Stimulated activated CD4-positive, alpha-beta T cell treated with anti-CD3 and anti-CD28 coated beads, Interleukin-2, amount 100 ng/mL, for 4 hours (primary cell): ENCODE measurements at places on chromosomes 2 and 18.

DNA sequence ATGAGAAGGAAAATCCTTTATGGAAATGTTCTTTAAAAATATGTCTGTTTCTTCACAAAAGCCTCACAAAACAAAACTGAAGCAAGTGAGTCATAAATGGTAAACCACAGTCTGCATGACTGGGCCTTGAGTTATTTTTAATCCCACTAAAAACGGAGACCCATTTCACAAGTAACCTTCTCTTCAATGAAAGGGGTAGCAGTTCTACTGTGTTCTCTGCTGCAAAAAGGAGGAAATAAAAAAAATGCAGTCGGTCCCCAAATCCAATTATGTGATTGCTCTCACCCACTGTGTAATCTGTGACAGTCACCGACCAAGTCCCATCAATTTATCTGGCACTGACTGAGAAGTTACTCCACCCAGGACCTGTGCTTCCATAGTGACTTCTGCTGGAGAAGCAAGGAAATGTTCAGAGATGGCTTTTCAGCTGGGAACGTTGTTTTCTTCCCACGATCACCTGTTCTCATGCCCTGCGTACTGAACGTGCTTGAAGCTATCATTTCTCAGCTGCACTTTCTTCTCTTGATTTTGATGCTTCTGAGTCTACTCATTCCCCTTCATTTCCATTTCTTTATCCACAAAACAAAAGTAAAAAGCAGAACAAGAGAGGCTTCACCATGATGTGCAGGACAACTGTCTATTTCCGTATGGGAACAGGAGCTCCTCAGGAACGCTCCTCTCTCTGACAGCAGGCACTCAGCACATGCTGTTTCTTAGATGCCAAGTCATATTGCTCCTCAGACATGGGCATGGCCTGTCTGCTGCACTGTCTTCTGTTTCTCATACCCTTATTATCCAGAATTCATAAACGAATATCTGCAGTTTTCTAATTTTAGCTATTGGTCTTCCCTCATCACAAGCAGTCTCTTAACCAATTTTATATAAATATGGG is 80.0 kb upstream of the TMEM200C start:
- DNase-seq: no peak

DNA sequence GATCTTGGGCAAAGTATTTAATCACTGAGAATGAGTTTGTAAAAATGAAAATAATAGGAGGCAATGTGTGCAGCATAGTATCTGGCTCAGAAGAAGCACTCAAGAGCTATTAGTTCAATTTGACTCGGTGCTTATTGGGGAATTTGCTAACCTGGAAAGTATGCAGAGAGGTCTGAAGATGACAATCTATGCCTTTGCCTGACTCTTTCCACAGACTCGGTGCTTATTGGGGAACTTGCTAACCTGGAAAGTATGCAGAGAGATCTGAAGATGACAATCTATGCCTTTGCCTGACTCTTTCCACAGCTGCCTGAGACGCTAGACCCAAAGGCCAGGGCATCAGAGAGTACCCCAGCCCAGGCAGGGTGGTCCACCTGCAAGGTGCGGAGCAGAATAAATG is 12.2 kb upstream of the SH3BP4 start:
- no peak for DNase-seq

DNA sequence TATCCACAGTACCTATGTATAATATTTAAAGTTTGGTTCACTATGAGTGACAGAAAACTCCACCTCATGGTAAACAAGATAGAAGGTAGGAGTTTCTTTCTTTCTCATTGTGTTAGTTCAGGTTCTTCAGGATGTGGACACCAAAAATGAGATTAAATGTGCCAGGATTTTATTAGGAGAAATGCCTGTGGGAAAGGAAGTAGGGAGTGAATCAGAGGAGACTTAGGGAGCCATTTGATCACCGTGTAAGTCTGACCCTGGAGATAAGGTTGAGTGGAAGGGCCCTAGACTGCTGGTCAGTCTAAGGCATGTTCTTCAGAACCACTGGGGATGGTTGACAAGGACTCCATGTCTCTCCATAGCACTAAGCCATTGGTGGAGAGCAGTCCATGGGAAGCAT is 8.1 kb downstream of the AOX1 start:
- DNase-seq: no peak

DNA sequence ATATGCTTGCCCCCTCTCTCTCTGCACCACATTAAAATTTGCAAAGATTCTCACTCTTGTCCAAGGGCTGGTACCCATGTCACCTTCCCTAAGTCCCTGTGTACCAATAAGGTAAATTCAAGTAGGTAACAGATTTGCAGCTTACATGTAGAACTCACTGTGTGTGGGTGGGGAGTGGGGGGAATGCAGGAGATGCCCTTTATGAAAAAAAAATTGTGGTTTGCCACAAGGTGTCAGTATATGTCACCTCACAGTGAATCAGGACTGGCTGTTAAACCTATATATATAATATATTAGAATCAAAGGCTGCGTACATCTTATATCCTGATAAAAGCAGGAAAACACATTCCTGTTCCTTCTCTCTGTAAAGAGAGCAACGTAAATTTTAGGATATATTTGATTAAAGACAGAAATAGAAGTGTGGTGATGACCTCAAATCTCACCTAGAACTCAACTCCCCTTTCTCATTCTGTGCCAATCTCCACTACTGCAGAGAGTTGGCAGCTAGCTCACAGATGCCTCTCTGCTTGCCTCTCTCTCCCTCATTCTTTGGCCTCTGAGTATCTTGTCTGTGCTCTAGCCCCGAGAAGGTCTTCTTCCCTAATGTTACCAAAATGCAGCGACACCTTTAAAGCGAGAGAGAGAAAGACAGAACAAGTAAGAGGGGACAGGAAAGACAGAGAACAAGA is 536 bp downstream of the XDH start:
- peak; percentile 6 for DNase-seq

- no peak for DNase-seq
These were observed 37.2 kb downstream of the POMC start for GRCh38 chr2:25131253-25131566.

DNA sequence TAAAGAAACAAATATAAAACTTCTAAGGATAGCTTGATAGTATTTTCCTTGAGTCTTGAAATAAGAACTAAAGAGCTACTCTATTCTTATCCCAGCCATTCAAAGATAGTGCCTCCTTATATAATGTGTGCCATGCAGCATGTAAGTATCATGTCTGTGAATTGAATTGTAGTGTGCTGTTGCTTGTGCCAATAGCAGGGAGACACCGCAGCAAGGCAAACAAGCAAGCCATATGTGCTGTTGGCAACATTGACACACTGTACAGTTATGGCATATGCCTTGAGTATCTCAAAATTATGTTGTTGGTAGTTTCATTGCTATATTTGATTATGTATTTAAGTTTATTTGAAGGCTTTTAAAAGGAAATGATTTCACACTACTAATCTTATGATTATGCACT is 58.2 kb downstream of the ERBB4 start:
- no peak for DNase-seq
